Naive thymus-derived CD4-positive, alpha-beta T cell (primary cell): ENCODE measurements at places on chromosomes 1 and 21. TPM values are rescaled to one million over a fixed set of nuclear protein-coding genes. Genes with fewer than 3 reads are reported as not detected.
A peak's percentile ranks its signal among the peaks of the same experiment; 100 is the strongest.

DNA sequence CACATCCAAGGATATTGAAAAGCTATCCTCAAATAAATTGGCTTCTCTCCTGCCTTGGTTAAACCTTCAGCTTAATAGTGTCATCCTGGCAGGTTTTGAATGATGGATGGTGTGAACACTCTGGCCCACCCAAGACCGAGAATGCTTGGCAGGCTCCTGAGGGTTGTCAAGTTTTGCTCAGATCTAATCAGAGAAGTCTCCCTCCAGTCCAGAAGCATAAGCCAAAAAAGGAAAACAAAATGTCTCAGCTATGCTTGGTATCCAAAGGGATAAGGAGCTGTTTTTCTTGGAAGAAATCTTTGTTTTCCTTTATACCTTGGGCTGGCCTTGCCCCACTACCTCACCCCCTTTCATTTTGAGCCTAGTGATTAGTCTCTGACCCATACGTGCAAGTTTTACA is 172.7 kb downstream of the CRB1 start:
- no peak for DNase-seq

GRCh38 chr1:90919900-90920299 is 101.9 kb downstream of the ZNF644 start:
- no peak for DNase-seq

DNA sequence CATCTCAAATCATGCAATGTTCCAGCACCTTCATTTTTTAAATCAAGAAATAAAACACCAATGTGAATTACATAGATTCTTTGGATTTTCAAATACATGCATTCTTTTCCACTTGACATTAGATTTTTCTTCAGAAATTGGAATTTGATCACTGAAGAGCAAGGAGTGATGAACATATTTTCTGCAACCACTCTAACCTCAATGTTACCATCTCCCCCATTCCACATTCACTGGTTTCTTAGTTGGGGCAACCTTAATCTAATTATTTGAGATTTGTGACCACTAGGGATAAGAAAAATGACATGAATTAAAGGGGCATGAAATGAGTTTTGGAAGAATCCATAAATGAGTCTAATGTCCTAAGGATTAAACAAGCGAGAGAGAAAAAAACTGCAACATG is 168.7 kb upstream of the NR5A2 start:
- no peak for DNase-seq

GRCh38 chr1:240582953-240583352 is 29.0 kb downstream of the GREM2 start:
- no peak for DNase-seq

DNA sequence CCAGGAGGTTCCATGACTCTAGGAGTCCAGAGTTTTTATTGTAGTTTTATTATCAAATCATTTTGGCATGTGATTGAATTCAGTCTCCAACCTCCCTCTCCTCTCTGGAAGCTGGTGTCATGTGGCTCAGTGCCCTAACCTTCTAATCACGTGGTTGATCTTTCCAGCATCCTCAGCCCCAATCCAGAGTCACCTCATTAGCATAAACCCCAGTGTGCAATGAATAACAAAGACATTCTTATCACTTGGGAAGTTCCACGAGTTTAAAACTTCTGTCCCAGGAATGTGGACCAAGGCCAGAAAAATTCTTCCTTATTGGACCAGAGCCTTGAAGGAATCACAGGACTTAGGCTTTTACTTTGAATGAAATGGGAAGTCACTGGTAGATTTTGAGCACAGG is 52.2 kb downstream of the KIRREL1 start:
- DNase-seq: no peak

GRCh38 chr1:39826583-39826982 is 37.9 kb upstream of the BMP8B start:
- no peak for DNase-seq

- no peak for DNase-seq
These were observed 65.1 kb upstream of the HSD17B7 start for GRCh38 chr1:162725301-162725837.

GRCh38 chr1:37404711-37405110 is 69.7 kb upstream of the ZC3H12A start:
- no peak for DNase-seq

- peak; percentile 46 for DNase-seq
These were observed 20.1 kb downstream of the FAAP20 start for GRCh38 chr1:2174348-2175054.

GRCh38 chr1:240691909-240692705 is 80.2 kb upstream of the GREM2 start:
- no peak for DNase-seq

GRCh38 chr1:4512636-4513035 is 141.8 kb upstream of the AJAP1 start:
- DNase-seq: no peak

DNA sequence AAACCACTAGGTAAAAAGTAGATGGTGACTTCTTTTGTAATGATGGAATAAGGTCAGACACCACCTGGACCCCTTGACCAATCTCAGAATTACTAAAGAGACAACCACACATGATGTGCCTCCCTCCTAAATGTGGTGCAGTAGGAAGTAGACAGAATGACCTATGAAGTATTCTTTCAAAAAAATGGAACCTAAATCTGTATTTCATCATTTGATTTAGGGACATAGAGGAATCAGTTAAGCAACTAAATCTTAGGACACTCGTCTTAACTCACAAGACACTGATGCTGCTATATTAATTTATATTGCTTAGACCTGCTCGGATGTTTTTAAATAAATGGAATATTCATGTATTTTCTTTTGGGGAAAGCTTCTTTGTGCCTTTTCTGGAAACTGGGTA is 80.9 kb upstream of the IRF2BP2 start:
- DNase-seq: no peak

- DNase-seq: no peak
These were observed 12.5 kb upstream of the VAMP4 start for GRCh38 chr1:171754353-171754705.

DNA sequence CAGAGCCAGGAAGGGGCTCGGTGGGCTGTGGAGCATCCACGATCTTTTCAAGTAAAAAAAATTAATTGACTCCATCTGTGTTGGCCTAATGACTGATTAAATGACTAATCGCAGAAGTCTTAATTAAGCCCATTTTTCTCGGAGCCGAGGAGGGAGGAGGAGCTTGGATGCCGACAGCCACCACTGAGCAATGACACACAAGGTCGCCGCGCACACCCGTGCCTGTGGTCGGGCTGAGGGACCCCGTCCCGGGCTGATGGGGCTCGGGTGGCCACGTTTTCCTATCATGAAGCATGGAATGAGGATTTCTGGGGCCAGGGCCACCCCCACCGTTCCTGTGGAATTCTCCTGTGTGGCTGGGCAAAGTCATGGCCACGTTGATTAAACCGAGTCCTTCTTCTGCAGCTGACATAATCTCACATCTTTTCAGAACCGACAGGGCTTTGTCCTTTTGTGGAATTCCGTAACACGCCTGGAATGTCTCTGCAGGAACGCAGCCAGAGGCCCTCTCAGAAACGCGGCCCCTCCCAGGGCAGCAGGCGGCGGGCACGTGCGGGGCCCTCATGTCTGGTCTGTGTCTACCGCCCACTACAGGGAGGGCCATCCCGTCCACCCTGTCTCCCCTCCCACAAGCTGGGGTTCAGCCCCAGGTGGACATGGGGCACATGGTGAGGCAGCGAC is 60.7 kb downstream of the MORN1 start:
- no peak for DNase-seq

GRCh38 chr1:203325026-203325417 is 19.7 kb downstream of the BTG2 start:
- no peak for DNase-seq

GRCh38 chr1:32197074-32197473 is 3.3 kb upstream of the CCDC28B start:
- DNase-seq: no peak

DNA sequence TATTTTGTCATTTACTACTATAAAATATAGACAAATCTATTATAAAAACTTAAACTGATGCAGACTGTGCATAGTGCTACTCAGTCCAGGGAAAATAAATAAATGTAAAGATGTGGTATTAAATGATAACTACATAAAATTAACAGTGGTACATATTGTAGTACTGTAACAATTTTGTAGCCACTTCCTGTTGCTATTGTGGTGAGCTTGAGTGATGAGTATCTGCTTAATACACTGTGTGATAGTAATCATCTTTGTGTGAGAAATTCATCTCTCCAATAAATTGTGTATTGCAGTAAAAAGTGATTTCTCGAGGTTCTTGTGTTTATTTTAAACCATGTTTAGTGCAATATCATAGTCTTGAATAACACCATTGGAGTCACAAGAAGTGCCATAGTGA is 353.4 kb upstream of the ZRANB2 start:
- DNase-seq: no peak

- no peak for DNase-seq
These were observed 44.5 kb downstream of the CBS start for GRCh38 chr21:43031121-43031619.

DNA sequence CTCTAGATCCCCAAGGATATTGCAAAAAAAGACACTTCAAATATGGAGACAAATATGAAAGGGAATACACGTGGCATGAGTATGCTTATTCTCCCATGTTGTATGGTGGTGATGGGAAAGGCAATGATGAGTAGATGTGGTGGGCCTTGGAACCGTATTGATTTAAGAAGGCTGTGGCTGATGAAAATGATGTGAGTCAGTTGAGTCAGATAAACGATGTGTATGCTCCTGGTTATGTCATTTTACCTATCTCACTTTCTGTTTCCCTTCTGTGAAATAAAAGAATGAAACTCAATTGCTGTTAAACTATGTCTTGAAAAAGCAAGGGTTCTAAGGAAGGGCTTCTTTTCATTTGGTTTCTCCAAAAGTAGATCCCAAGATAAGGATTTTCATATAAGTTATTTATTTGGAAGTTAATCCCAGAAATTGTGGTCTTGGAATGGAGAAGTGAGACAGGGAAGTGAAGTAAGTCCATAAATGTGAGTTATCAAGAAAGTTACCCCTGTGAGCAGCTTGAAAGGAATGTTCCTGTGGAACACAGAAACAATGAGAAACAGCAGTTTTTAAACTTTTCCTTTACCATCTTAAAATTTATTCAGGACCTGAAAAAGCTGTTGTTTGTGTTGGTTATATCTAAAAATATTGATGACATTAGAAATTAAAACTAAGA is 292.0 kb downstream of the DUSP10 start:
- DNase-seq: no peak

GRCh38 chr21:15199414-15200383 is 134.9 kb upstream of the NRIP1 start:
- no peak for DNase-seq

GRCh38 chr1:30527511-30528140 is 195.8 kb downstream of the MATN1 start:
- DNase-seq: no peak

GRCh38 chr21:45532826-45533360 is 9.3 kb downstream of the SLC19A1 start:
- no peak for DNase-seq

DNA sequence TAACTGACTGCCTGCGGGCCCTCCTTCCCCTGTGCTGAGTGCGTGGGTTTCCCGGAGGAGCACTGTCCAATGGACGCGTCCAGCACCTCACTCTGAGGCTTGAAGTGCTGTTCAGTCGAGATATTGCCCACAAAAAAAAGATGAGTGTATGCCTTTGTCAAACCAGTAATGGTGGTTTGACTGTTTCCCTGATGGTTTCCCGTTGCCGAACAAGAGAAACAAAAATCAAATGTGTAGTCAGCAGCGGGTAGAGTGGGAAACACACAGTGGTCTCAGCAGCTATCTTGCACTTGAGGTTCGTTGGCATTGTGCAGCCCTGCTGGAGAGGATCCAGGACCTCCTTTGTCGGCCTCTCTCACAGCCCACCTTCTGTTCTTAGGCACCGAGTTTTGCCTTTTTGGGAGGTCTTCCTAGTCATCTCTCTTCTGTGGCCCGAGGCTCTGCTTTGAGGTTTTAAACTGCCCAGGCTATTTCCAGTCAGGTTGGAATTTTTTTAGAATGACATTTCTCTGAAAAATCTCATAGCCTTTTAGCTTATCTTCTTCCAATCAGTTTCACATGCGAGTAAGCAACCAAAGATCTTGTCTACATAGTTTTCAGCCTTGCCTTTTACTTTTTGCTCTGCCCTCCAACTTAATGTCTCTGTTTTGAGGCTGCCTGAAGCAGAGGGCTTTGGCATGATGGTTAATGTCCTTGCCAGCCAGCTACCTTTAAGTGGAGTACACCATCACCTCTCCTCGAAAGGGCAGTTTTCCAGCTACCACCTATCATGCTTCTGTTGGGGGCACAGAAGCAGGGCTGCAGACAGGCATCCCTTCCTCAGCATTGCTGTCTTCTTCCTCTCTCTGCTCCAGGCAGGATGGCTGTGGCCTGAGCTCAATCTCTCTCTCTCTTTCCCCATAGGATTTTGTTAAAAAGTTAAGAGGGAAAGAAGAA is 132.3 kb downstream of the URB2 start:
- no peak for DNase-seq

GRCh38 chr1:42420911-42421585 is 34.8 kb downstream of the ZMYND12 start:
- no peak for DNase-seq

- DNase-seq: no peak
These were observed 73.2 kb upstream of the ADGRL4 start for GRCh38 chr1:79079770-79080169.

DNA sequence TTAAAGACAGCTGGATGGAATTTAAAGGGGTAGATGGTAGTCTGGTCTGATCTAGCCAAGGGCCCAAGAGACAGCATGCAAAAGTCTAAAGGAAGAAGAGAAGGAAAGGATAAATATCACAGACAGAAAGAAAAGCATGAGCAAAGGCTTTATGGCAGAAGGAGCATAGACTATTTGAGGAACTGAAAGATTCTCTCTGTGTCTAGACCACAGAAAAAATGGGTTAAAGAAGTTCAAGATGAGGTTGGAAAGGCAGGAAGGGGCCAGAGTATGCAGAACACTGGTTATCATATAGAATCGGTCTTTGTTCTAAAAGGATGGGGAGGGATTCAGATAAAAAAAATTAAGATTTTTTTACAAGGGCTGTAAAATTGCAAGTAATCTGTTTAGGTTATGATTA is 136.8 kb upstream of the SGIP1 start:
- no peak for DNase-seq

- DNase-seq: no peak
These were observed 5.1 kb downstream of the OSBPL9 start for GRCh38 chr1:51621841-51622454.

DNA sequence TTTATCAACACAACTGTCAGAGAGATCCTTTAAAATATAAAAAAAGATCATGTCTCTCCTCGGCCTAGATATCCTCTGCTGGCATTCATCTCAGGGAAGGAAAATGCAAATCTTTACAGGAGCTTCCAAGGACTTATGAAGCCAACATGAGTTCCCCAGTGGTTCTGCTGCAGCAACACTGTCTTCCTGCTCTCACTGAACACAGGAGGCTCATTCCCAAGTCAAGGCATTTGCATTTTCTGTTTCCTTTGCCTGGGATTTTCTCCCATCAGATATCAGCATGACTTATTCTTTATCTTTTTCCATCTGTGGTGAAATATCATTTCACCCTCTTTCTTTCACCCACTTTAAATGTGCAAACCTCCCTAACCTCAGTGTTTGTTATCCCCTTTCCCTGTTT is 513.8 kb upstream of the ZP4 start:
- DNase-seq: no peak

Gene HCRTR1
- not detected for total RNA-seq

Gene SV2A
- 3.1 TPM for total RNA-seq

Gene LAMTOR2
- total RNA-seq: 31.2 TPM

Gene KRTAP19-1
- not detected in 2 replicates for total RNA-seq

Gene C1QA
- total RNA-seq: 3.5 TPM

Gene FOXD2
- total RNA-seq: 0.15 and 0.24 TPM in 2 replicates

Gene PADI4
- 1.4 TPM for total RNA-seq

Gene STYXL2
- total RNA-seq: not detected

Gene PDC
- total RNA-seq: not detected

Gene AXDND1
- total RNA-seq: 2.3 TPM

Gene C1orf141
- not detected for total RNA-seq

Gene TDRD5
- not detected for total RNA-seq

Gene PRRX1
- total RNA-seq: not detected in 2 replicates

Gene DRAM2
- 43.5 TPM for total RNA-seq

Gene FCRL2
- not detected for total RNA-seq

Gene LCE3C
- total RNA-seq: not detected

Gene HTR6
- 0.54 TPM for total RNA-seq
